Activated T-cell treated with anti-CD3 and anti-CD28 coated beads, Interleukin-2, amount 50 U/mL, for 72 hours (primary cell): ENCODE measurements at places on chromosomes 5 and 9.

DNA sequence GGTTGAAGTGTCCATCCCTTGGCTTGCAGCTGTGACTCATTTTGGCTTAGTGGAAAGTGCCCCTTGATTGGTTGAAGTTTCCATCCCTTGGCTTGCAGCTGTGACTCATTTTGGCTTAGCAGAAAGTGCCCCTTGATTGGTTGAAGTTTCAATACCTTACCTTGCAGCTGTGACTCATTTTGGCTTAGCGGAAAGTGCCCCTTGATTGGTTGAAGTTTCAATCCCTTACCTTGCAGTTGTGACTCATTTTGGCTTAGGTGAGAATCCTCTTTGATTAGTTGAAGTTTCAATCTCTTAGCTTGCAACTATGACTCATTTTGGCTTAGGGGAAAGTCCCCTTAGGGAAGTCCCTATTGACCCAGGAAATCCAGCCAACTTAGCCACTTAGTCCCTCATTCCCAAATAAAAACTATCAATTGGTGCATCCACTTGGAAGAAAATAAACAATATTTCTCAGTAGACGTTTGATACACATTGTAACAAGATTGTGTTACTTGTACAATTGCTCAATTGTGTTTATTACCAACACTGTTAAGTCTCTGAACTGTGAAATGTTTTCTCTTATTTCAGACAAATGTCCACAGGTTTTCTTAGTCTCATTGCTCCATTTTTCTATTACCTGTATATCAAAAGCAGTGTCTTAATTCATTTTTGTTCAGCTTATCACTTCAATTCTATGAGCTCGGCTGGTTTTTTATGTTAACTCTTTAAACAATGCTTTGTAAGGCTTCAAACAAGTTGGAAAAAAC is 2308.8 kb upstream of the ACO1 start:
- H3K27me3 ChIP-seq, result no peaks in the 10 kb centered on the region
- peak; percentile 70 for DNase-seq
- peaks cover 26% of the 10 kb centered on the region for H3K4me1 ChIP-seq
- H3K27ac ChIP-seq, result peak overlapping the region; percentile 35
- H3K4me3 ChIP-seq, result no peak overlapping the region
- peaks cover 5% of the 10 kb centered on the region for H3K36me3 ChIP-seq

DNA sequence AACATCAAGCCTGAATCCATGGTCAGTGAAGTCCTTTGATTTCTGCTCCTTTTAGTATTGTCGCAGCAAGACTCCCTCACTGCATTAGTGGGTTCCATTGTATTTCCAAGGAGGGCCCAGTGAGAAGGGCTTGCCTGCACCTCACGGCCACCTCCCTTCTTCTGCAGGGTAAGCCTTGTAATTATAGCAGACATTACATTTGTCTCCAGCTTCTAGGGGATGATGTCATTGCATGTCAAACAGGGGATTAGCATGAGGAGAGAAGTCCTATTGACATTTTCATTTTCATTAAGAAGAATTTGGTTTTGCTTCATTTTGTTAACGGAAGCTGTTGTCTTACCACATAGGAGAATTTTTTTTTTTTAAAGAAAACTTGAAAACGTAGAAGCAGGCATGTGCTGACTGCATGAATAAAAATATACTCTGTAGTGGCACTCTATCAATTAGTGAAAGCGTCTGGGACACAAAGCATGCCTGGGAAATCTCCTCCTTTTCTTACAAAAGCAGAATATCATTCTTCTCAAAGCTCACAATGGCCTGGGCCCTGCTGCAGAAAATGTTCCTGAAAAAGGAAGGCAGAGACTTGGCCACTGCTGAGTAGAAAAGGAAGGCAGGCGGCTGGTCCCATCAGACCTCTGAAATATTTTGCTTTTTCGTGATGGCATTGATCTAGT is 27.1 kb downstream of the MAP1B start:
- no peak for DNase-seq
- H3K27me3 ChIP-seq, result peaks cover 88% of the 10 kb centered on the region
- H3K4me1 ChIP-seq, result peaks cover 22% of the 10 kb centered on the region
- no peak overlapping the region for H3K27ac ChIP-seq

DNA sequence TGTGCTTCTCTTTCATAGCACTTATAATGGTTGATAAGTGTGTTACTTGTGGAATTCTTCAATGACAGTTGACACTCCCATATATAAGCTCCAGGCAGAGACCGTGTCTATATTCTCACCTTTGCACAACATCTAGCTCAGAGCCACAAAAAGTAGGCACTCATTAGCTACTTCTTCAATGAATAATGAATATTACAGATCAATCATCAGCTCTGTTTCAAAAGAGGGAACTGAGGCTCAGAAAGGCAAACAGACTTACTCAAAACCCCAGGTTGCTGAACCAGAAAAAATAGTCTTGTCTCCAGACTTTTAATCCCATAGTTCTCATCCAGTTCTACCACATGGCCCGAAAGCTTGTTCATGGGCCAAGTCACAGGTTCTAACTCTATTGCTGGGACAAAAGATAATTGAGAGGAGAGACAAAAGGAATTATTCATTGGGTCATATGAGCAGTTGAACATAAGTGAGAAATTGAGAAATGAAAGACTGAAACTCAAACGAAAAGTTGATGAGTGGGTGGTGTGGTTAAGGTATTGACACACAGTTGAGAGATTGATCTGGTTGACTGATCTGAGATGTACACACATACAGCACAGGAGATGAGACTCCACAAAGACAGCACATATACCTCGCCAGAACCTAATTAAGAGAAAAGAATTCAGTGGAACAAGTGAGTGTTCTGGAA is 381.6 kb downstream of the EFNA5 start:
- DNase-seq, result peak; percentile 2
- H3K4me1 ChIP-seq, result peaks cover 14% of the 10 kb centered on the region
- peaks cover 2% of the 10 kb centered on the region for H3K36me3 ChIP-seq
- no peak overlapping the region for H3K27ac ChIP-seq
- peaks cover 38% of the 10 kb centered on the region for H3K27me3 ChIP-seq

GRCh38 chr5:11443831-11444230 is 460.4 kb downstream of the CTNND2 start:
- no peak overlapping the region for H3K27ac ChIP-seq
- no peaks in the 10 kb centered on the region for H3K4me1 ChIP-seq
